ENCODE measurements at places on chromosomes 3 and 15.

DNA sequence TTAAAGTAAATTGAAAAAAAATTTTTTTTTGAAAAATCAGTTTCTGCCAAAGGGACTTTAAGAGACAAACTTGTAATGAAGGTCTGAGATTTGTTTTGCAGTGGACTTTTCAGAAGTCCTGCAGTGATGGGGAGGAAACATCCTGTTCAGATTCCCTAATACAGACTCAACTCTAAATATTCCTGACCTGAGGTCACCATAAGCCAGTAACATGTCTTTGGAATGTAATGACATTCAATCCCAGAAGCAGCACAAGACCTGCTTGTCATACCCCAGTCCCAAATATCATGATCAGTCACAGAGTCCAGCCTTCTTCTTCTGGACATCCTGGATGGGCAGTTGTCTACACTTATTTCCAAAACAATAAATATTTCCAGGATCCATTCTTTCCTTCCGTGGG is 53.6 kb downstream of the TMEM39A start:
- DNase-seq: no peak

- no peak for DNase-seq
These were observed 257.9 kb downstream of the PDCD6IP start for GRCh38 chr3:34056181-34056910.

- no peak for DNase-seq
These were observed 3.3 kb upstream of the PAQR9 start for GRCh38 chr3:142966808-142967207.

DNA sequence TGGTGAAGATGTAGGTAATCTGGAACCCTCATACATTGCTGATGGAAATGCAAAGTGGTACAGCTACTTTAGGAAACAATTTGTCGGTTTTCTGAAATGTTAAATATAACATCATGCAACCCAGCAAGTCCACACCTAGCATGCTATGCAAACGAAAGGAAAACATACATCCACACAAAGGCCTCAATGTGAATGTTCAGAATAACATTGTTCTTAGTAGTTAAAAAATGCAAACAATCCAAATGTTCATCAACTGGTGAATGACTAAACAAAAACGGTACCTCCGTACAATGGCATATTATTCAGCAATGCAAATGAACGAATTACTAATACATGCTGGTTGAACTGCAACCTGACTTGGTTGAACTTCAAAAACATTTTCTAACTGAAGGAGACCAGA is 423.3 kb upstream of the THRB start:
- no peak for DNase-seq

GRCh38 chr15:61396235-61396919 is 167.3 kb upstream of the RORA start:
- DNase-seq: no peak

DNA sequence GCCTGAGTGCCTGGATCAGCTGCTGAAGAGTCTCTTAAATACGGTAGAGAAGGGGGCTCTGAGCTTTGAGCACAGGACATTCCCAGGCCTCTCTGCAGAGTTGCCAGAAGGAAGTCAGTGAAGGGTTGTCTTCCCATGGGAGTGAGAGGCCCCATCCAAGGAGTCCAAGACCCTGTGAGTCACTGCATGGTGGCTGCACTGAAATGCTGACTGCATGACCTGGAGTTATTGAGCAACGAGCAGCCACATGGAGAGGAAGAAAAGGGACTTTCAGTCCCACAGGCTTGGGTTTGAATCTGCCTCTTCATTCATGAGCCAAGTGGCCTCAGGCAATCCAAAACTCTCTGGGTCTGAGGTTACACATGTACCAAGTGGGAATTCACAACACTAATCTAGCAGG is 69.6 kb upstream of the RASGRF1 start:
- DNase-seq: no peak

DNA sequence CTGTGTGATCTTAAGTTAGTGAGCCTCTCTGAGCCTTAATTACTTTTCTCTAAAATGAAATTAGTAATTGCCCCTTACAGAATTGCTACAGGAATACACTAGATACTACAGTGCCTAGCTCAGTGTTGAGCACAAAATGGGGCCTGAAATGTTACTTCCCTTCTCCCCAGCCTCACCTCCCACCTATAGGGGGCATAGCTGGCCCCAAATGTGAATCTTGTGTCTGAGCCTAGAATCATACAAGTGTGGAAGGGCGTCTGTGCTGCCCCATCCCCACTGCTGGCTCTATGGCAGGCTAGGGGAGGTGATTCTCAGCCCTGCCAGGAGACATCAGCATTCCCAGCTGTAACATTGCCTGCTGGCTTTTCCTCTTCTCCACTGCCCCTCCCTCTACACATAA is 42.7 kb downstream of the IFT122 start:
- DNase-seq: peak; percentile 27
